ENCODE measurements at places on chromosomes 3 and 15.
A peak's percentile ranks its signal among the peaks of the same experiment; 100 is the strongest.

DNA sequence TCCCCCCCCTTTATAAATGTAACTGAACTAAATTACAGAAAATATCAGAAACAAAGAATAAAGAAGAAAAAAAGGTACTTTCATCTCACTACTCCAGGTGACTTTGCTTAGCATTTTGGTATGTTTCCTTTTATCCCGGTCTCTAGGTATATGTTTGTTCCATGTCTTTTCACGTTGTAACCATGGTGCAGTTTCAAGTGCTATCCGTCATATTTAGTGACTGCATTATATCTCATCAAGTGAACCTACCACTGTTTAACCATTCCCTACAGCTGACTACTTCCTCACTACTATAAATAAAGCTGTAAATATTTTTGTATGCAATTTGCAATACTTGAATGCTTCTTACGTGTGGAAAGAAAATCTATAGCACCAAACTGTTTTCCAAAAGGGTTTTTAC, 2.2 kb downstream of the BTBD1 start:
- DNase-seq, result no peak

DNA sequence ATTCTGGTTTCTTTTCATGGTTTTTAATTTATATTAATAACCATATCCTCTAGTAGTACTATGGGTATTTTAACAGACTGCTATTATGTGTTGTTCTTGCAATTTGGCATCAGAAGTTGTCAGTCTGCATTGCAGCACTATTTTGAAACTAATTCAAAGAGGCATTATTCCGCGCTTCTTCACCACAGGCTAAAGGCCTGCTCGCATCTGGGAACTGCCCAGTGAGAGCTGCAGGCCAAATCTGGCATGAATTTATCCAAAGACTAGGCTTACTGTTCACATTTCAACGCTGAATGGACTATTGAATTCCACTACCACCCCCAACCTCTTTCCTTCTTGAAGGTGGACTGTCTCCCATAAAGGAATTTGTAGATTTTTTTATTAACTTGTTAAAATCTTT, 310.4 kb upstream of the NR2F2 start:
- no peak for DNase-seq

GRCh38 chr15:49466119-49466518, 43.1 kb downstream of the FGF7 start:
- no peak for DNase-seq

GRCh38 chr3:187914231-187914630, 169.0 kb upstream of the BCL6 start:
- no peak for DNase-seq

DNA sequence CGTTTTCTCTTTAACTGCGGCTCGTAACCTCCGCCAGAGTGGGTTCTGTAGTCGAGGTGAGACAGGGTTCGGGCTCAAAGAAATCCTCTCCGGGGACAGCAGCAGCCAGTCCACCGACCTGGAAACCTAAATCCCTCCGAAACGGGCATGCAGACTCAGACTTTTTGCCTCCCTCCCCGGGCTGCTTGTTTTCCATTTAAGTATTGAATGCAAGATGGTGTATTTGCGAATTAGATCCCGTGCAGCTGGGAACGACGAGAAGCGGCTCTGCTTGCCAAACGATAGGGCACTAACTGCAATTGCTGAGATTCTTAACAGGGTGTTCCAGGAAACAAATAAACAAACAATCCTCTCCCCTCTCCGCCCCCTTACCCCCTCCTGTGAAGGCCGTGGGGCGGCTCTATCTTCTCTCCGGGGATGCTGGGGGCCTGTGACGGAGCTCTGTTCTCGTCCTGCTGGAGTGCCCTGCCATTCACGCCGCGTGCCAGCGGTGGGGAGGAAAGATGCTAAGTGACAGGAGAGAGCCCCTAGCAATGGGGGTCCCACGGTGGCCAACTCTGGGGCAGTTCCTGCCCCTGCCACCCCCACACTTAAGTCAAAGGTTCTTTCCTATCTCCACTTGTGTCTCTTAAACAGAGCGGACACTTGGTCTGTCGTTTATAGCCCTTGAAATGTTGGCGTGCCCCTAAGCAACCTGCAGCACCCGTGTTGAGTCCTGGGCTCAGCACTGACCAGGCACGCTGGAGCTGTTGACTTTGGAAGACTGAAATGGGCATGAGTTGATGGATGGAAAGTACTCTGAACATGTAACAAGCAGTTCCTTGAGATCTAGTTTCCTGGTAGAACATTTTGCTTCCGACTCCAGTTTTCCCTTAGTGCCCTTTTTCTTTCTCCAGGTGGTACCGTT, 1.3 kb upstream of the ETV5 start:
- no peak for DNase-seq

GRCh38 chr15:56869573-56869972, 48.9 kb upstream of the TCF12 start:
- DNase-seq, result peak; percentile 44

GRCh38 chr3:154244644-154245043, 79.6 kb downstream of the DHX36 start:
- no peak for DNase-seq

DNA sequence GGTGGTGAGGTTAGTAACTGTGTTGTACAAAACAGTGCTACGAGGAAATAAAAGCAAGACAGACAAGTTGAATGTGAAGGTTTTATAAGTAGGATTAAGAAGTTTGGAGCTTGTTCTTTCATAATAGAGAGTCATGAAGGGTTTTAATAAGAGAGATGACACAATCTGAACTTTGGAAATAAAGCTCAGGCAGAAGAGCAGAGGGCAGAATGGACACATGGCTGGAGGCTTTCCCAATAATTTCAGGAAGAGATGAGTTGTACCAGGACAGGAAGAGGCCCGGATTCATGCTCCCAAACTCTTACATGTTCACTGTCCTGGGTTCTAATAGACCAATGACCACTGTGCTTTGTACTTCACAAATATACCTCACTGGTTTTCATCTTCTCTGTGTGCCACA, 194.8 kb downstream of the SLC9A9 start:
- no peak for DNase-seq
